Dorsolateral prefrontal cortex (tissue), 122 donors: ENCODE measurements at places on chromosomes 3 and 15. TPM values are rescaled to one million over a fixed set of nuclear protein-coding genes. Genes with fewer than 3 reads are reported as not detected.

Gene FBXL2
- 69.2 TPM for total RNA-seq

Gene NLGN1
- 57.2 TPM for total RNA-seq

Gene UACA
- total RNA-seq, result 16.4 TPM

Gene GOLGA6A
- total RNA-seq, result 1.5 TPM

Gene ST6GAL1
- 72.9 TPM for total RNA-seq

Gene TF
- total RNA-seq, result 1,875 TPM

Gene SLC9A9
- total RNA-seq, result 21.8 TPM

Gene CMSS1
- total RNA-seq, result 40.8 TPM
